ENCODE measurements at places on chromosomes 13 and 19. TPM values are rescaled to one million over a fixed set of nuclear protein-coding genes. Genes with fewer than 3 reads are reported as not detected.

DNA sequence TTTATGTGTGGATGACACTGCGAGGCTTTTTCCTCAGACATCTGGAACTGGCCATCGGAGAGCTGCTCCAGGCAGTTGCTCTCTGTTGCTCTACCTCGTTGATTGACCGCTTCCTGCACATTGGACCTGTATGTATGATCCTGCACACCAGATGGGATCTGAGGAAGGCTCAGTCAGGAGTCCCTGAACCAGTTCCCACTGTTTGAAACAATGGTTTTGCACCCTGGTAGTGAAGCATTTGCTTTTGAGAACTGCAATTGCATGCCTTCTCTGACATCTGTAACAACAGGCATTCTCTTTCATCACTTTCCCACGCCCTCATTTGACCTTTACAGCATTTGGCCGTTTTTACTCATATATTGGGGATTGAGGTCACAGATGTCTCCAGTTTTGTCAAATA lies 61.1 kb upstream of the NPAS1 start:
- DNase-seq, result peak; percentile 37
- no peak overlapping the region for H3K4me3 ChIP-seq
- H3K27ac ChIP-seq, result no peak overlapping the region
- no peaks in the 10 kb centered on the region for H3K27me3 ChIP-seq
- H3K36me3 ChIP-seq, result peaks cover 2% of the 10 kb centered on the region
- H3K4me1 ChIP-seq, result peaks cover 6% of the 10 kb centered on the region

DNA sequence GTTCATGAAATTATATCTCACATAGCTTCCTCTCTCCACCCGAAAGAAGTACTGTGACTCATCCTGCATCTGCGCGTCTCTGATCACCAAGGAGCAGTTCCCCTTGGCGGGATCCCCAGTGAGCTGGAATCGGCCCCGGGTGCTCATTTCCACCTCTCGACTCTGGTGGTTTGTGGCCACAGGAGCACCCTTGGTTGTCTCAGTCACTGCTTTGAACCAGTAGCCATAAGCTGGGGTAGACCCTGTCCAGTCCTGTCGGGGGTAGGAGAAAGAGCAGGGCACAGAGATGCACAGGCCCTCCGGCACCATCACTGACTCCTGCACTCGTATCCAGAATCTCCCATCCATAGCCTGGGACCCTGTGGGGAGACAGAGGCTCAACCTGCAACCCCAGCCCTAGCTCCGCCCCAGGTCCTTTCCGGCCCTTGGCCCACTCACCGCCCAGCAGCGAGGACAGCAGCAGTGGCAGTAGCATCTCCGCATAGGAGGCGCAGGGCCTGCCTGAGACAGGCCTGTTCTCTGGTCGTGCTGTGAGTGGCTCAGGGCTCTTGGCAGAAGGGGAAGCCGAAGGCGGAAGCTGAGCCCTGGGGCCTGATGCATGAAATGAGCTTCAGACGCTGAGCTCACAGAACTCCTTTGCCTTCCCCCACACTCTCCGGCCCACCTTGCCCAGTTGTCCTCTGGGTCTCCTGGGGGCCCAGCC lies at the start of gene SIGLEC10:
SIGLEC10 (minus strand) TSS at position 536 of the 703 bp plus-strand sequence; CDS start at position 475, 61 bp downstream.
- no peak within 1 kb of the TSS for H3K4me3 ChIP-seq
- DNase-seq, result peak; percentile 56
- peak within 1 kb of the TSS; percentile 13 for H3K27ac ChIP-seq

DNA sequence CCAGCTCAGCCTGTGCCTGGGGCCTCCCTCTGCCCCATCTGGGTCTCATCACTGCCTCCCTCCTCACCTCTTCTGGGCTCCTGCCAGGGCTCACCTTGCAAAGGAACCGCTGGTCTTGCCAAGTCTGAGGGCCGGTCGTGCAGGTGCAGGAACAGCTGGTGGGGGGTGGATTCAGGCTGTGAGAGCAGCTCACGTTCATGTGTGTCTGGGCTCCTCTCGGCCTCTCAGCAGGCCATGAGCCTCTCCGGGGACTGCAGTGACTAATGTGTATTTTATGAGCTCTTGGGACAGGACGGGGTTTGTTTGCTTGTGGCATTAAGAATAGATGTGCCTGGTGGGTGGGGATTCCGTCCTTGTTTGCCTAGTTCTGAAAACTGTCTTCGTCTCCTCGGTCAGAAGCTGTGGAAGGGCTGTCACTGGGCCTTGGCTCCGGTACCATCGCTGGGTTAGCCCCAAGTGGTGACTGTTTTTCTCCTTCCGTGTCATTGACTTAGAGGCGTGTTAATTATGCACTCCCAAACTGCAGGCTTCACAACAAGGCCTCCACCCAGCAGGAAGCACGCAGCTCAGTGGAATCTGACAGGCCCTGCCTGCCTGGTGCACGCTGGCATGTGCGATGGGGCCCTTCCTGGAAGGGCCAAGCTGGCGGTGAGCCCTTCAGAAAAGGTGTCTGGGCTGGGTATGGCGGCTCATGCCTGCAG lies 77.6 kb downstream of the KDM4B start:
- no peak overlapping the region for H3K4me3 ChIP-seq
- H3K4me1 ChIP-seq, result peaks cover 44% of the 10 kb centered on the region
- no peak for DNase-seq
- H3K36me3 ChIP-seq, result peaks cover 30% of the 10 kb centered on the region
- no peak overlapping the region for H3K27ac ChIP-seq

GRCh38 chr13:91348906-91349435 lies 1.5 kb downstream of the MIR17HG start:
- peaks cover 21% of the 10 kb centered on the region for H3K36me3 ChIP-seq
- H3K27me3 ChIP-seq, result peaks cover 5% of the 10 kb centered on the region
- peak; percentile 96 for DNase-seq
- H3K4me1 ChIP-seq, result peaks cover 9% of the 10 kb centered on the region

GRCh38 chr19:3140667-3141038 lies 4.8 kb downstream of the GNA15 start:
- H3K4me1 ChIP-seq, result peaks cover 13% of the 10 kb centered on the region
- no peak overlapping the region for H3K4me3 ChIP-seq
- no peaks in the 10 kb centered on the region for H3K36me3 ChIP-seq
- H3K27ac ChIP-seq, result no peak overlapping the region

DNA sequence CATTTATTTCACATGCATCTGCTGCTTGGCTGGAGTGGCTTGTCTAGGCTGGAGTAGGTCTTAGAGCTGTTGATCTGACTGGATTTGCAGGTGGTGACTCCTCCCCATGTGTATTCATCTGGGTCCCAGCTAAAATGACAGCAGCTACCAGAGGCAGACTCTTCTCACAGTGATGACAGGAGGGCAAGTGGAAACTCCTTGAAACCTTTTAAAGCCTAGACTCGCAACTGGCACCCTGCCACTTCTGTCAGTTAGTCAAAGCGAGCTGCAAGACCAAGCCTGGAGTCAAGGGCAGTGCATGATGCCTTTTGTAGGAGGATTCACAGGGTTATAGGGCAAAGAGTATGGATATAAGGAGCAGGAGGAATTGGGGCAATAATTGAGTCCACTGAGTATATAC lies 65.2 kb downstream of the TEX26 start:
- H3K27ac ChIP-seq, result no peak overlapping the region
- H3K4me3 ChIP-seq, result no peak overlapping the region
- no peaks in the 10 kb centered on the region for H3K4me1 ChIP-seq
- H3K36me3 ChIP-seq, result no peaks in the 10 kb centered on the region
- H3K27me3 ChIP-seq, result peaks cover 3% of the 10 kb centered on the region
- DNase-seq, result no peak

GRCh38 chr19:3378352-3379150 lies 12.2 kb downstream of the NFIC start:
- H3K4me3 ChIP-seq, result no peak overlapping the region
- no peak for DNase-seq
- H3K4me1 ChIP-seq, result peaks cover 37% of the 10 kb centered on the region
- peaks cover 25% of the 10 kb centered on the region for H3K36me3 ChIP-seq
- no peaks in the 10 kb centered on the region for H3K27me3 ChIP-seq
- no peak overlapping the region for H3K27ac ChIP-seq

DNA sequence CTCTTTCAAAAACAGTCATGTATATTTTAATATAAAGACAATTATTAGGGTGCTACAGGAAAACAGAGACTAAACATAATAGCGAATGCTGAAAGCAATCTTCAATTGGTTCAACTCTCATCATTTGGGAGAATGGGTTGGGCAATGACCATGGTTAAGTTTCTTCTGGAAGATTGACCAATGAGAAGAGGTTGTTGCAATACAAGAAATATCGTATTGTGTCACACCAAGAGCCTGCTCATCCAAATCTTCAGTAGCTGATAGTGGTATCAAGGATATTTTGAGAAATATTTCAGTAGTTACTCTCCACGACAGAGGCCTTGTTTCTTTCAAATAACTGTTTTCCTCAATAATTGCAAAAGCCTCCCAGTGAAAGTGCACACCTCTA lies 83.0 kb upstream of the FNDC3A start:
- H3K27me3 ChIP-seq, result no peaks in the 10 kb centered on the region
- no peaks in the 10 kb centered on the region for H3K36me3 ChIP-seq
- no peak overlapping the region for H3K4me3 ChIP-seq
- no peaks in the 10 kb centered on the region for H3K4me1 ChIP-seq
- DNase-seq, result no peak
- H3K27ac ChIP-seq, result no peak overlapping the region

The CCL25 gene
- not detected for total RNA-seq

All from muscle of leg (tissue), 16 donors.